Activated CD4-positive, alpha-beta T cell treated with anti-CD3 and anti-CD28 coated beads, Interleukin-2, amount 50 U/mL, for 24 hours (primary cell): ENCODE measurements at places on chromosomes 2 and 18.

- no peak for DNase-seq
Observed at GRCh38 chr18:36672437-36673344, 156.1 kb downstream of the TPGS2 start.

- no peak for DNase-seq
Observed at GRCh38 chr2:29304399-29305060, 189.3 kb downstream of the CLIP4 start.

- DNase-seq, result no peak
Observed at GRCh38 chr2:200223205-200223784, 83.2 kb upstream of the SPATS2L start.

- DNase-seq, result no peak
Observed at GRCh38 chr18:74360852-74361655, 45.4 kb downstream of the C18orf63 start.

DNA sequence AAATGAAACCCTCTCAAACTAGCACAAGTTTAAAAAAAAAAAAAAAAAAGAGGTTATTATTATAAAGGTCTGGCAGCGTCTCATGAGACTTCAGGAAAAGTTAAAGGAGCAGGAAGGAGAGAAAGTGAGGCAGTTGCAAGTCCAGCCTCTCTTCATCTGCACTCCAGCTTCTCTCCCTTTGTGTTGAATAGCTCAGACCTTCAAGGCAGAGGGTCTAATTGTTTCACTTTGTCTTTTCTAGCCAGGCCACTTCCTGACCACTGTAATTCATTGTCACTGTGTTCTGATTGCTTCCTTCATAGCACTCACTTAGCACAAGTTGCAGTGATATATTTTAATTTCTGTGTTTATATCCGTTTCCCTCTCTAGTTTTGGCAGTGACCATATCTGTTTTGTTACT is 99.9 kb downstream of the SPATS2L start:
- DNase-seq, result no peak

GRCh38 chr2:223952280-223952968 is 4.8 kb upstream of the MRPL44 start:
- DNase-seq, result no peak

GRCh38 chr18:457521-458412 is 42.7 kb downstream of the COLEC12 start:
- DNase-seq, result no peak

GRCh38 chr18:3153107-3153704 is 66.6 kb downstream of the MYOM1 start:
- DNase-seq, result no peak

GRCh38 chr18:70036771-70037347 is 89.2 kb upstream of the CD226 start:
- DNase-seq, result no peak

GRCh38 chr2:238835726-238836301 is 12.1 kb upstream of the TWIST2 start:
- no peak for DNase-seq

DNA sequence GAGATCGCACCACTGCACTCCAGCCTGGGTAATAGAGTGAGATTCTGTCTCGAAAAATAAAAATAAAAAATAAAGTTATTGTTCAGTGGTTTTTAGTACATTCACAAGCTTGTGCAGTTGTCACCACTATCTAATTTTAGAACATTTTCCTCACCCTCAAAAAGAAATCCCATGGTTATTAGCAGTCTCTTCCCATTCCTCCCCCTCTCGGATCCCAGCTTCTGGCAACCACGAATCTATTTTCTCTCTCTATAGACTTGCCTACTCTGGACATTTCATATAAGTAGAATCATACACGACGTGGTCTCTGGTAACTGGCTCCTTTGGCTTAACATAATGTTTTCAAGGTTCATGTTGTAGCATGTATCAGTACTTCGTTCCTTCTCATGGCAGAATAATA is 38.6 kb downstream of the CABLES1 start:
- no peak for DNase-seq

DNA sequence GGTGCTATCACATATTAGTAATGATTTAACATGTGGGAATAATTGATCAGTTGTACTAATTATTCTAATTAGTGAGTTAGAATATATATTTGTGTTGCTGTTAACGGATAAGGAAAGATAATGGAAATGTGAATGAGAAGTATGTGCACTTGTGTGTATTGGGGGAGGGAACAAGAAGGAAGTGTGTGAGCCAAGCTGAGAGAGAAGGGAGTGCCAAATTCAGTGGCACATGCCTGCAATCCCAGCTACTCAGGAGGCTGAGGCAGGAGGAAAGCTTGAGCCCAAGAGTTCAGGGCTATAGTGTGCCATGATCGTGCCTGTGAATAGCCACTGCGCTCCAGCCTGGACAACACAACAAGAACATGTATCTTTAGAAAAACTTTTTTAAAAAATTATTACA is 9.3 kb downstream of the BARD1 start:
- DNase-seq, result no peak

DNA sequence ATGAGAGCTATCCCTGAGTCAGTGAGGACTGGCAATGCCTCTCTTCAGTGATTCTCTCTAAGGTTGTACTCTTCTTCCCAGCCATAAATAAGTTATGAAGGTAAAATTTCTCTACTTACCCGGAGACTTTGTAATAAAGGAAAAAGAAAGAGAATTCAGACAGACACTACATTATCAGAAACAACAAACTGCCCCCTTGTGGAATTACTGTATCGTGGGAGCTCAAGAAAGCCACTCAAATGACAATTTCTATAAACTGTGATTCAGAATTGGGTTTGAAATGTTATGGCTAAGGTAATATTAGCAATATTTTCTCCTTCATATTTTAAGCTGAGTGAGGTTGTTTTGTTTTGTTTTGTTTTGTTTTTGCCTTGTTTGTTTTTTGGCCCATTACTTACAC is 155.8 kb upstream of the TANK start:
- DNase-seq, result no peak

- no peak for DNase-seq
Observed at GRCh38 chr2:193187816-193188215, 993.1 kb upstream of the TMEFF2 start.

DNA sequence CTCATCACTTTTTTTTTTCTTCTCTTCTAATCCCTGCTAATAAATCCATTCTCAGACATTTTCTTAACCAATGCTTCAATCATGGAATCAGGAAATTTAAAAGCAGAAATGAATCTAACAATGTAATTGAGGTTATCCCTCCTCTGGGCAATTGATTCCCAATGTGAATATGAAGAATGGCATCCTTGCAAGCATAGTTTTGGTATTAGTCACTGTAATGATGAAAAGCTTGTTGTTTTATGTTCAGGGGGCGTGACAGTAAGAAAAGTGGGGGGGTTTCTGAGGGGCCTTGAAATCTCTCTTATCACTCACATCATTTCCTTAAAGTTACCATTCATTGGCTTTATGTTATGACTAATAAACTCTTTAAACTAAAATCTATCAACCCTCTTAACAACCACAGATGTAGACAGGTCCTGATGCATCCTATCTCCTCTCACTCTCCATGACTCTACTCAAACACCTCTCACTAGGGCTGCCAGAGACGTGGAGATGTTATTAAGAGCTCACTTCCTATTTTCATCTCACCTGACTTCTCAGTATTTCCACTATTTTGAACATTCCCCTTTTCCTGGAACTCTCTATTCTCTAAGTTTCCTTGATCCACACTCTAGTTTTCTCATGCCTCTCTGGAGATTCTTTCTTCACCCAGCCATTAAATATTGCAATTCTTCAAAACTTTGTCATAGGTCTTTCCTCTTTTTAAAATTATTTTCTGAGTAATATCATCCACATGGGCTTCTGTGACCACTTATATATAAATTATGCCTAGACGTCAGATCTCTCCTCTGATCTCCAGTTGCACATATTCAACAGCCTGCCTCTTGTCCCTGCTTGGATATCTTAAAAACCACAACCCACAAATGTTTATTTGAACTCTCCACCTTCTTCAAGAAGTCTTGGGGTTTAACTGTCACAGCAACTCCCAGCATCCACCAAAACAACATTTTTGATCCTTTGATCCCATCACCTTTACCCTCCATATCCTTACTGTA is 332.9 kb downstream of the CDH2 start:
- no peak for DNase-seq

- no peak for DNase-seq
Observed at GRCh38 chr2:25698752-25699151, 25.4 kb upstream of the DTNB start.
